ENCODE measurements at places on chromosomes 5 and 9.

- DNase-seq, result no peak
Measured at GRCh38 chr5:5950658-5951057, 427.7 kb downstream of the MED10 start.

- DNase-seq, result peak; percentile 57
Measured at GRCh38 chr9:129414377-129414992, 206.4 kb downstream of the C9orf50 start.

DNA sequence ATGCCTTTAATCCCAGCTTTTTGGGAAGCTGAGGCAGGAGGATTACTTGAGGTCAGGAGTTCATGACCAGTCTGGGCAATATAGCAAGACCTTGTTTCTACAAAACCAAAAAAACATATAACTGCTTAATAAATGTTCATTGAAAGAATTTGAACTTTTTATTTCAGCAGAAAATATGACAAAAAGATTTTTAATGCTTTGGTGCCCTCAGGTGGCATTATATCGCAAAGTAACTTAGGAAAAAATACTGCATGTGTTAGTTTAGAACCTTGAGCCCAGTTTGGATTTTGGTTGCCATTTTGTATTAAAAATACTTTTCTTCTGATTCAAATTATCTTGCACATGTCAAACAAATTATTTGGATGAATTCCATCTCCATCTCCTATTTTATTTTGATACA is 103.2 kb downstream of the GPBP1 start:
- no peak for DNase-seq

DNA sequence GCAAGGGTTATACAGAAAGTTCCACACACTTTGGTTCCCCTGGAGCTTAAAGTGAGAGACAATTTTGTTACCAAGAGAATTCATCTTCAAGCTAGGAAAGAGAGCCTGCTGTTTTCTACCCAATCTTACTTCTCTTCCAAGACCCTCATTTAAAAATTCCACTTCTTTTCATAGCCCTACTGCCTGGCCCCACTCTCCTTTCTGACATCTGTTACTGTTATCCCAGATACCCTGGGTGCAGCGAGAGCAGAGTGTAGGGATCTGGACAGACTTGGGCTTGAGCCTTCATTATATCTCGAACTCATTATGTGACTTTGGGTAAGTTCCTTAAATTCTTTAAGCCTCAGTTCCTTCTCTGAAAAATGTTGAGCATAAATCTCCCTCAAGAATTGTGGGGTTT is 263.1 kb downstream of the ASTN2 start:
- DNase-seq, result no peak

GRCh38 chr9:7973123-7973522 is 173.5 kb upstream of the DMAC1 start:
- no peak for DNase-seq

DNA sequence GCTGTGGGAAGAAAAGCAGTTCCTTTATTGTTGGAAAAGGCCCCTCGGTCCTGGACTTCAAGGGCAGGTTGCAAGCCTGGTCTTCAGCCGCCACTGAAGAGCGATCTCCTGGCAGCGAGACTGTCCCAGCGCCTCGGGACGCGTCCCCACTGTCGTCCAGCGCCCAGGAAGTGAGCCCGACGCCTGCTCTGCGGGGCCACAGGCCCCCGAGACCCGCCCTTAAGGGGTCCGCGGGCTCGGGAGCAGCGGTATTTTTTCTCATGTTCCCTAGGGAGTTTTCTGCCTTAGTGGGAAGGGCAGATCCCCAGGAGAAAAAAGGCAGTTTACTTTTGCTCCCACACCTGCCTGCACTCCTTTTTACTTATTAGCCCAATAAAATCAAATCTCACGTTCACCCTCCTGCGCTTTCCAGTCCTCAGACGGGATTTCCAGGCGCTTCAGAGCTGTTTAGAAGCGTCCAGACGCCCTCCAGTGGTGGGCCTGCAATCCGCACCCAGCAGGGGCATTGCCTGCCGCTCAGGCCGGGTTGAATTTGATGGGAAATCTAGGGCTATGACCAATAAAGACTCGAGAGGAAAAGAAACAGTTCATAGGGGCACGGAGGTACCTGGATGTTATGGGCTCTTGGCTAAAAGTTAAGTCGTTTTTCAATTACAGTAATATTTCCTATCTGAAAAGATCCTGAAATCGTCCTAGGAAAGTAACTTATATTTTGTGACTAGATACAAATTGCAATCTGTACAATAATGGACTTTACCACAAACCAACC is 2.8 kb upstream of the EFNA5 start:
- DNase-seq, result peak; percentile 68

GRCh38 chr9:110832926-110833325 is 164.3 kb downstream of the MUSK start:
- DNase-seq, result no peak

GRCh38 chr5:61397238-61397637 is 65.2 kb downstream of the ZSWIM6 start:
- DNase-seq, result no peak

DNA sequence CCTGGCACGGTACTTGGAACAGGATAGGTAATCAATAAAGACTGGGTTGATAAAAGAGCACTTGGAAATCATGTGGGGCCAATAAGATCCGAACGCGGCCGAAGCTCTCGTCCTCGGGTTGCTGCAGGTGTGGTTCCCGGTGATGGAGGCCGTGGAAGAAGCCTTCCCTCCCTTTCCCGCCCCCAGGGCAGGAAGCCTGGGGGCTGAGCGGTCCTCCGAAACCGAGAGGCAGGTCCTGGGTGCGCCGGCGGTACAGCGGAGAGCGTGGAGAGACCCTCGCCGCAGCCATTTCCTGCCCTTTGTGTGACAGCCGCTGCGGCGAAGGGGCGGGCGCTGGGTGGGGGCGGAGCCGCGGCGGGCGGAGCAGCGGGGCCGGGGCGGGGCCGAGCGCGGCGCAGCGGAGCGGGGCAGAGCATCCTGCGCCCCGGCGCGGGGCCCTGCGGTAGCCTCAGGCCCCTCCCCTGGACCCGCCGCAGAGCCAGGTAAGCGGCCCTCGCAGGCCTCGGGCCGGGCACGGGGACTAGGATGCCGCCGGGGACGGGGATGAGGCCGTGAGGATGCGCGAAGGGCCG is at the start of gene CYFIP2:
TSS of gene CYFIP2 (plus strand) at position 410 of the 572 bp plus-strand sequence. CDS start 19,239 bp downstream, outside the sequence.
- peak; percentile 89 for DNase-seq

GRCh38 chr5:98880151-98880550 is 48.7 kb downstream of the CHD1 start:
- no peak for DNase-seq

- peak; percentile 32 for DNase-seq
Measured at GRCh38 chr9:14846871-14847311, 63.3 kb downstream of the FREM1 start.

GRCh38 chr9:127083138-127083980 is 39.1 kb downstream of the ANGPTL2 start:
- no peak for DNase-seq

DNA sequence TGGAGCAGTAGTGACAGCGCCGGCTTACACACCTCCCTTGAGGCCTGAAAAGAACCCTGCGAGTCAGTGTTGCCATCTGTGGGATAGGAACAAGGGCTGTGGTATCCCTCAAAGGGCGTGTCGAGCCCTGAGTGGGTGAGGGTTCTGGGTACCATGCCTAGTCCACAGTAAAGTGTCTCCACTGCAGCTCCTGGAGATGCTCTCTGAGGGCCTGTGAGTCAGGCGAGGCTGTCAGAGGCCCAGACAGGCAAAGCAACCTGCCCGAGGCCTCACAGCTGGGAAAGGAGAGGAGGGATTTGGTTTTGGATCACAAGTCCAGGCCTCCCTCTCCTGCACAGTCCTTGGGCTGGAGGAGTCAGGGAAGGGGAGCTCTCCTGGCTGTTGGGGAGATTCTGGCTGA is 6.1 kb downstream of the PRRX2 start:
- DNase-seq, result no peak

GRCh38 chr9:95095641-95096355 is 221.7 kb downstream of the FANCC start:
- DNase-seq, result no peak

All from CD4-positive, alpha-beta T cell treated with Interleukin-10 for 1 hour (primary cell).